ENCODE measurements at places on chromosomes 3 and 15.

DNA sequence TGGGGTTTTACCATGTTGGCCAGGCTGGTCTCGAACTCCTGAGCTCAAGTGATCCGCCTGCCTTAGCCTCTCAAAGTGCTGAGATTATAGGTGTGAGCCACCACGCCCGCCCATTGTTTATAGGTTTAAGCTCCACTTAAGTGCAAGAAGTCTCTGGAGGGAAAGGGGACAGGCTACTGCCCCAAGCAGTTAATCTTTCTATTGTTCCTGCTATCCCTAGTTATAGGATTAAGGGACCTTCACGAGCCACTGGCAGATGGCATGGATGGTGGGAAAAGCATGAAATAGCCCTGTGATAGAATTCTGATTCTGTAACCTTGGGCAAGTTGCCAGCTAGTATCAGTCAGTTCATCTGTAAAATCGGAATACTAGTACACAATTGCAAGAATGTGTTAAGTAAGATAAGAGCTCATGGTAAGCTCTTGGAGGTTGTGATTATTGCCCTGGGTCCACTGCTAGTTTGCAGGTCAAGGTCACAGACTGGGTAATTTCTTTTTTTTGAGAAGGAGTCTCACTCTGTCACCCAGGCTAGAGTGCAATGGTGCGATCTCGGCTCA is 5.3 kb upstream of the RBPMS2 start:
- no peak for DNase-seq

DNA sequence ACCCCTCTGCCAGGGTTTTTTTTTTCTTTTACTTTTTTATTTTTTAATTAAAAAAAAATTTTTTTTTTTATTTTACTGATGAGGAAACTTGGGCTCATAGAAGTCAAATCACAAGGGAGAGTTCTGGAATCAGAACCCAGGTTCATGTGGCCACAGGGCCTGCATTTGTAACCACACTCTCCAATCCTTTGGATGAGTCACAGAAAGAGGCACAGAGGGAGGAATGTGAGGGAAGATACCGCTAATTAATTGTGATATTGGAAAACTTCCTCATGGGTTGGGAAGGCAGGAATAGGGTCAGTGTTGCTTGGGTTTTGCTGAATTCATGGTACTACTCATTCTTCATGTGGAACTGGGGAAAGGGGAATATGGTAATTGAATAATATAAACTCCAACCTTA is 132.9 kb upstream of the SLC6A11 start:
- no peak for DNase-seq

GRCh38 chr3:49316696-49317457 is 23.0 kb downstream of the USP4 start:
- DNase-seq = no peak

- no peak for DNase-seq
Observed at GRCh38 chr15:60394689-60395097, 3.1 kb downstream of the ANXA2 start.

GRCh38 chr3:123949641-123950040 is 11.4 kb downstream of the CCDC14 start:
- DNase-seq = no peak

All from DMS79 (cell line).